Activated CD4-positive, alpha-beta T cell treated with anti-CD3 and anti-CD28 coated beads, Interleukin-2, amount 50 U/mL, for 24 hours (primary cell): ENCODE measurements at places on chromosomes 11 and 22.

DNA sequence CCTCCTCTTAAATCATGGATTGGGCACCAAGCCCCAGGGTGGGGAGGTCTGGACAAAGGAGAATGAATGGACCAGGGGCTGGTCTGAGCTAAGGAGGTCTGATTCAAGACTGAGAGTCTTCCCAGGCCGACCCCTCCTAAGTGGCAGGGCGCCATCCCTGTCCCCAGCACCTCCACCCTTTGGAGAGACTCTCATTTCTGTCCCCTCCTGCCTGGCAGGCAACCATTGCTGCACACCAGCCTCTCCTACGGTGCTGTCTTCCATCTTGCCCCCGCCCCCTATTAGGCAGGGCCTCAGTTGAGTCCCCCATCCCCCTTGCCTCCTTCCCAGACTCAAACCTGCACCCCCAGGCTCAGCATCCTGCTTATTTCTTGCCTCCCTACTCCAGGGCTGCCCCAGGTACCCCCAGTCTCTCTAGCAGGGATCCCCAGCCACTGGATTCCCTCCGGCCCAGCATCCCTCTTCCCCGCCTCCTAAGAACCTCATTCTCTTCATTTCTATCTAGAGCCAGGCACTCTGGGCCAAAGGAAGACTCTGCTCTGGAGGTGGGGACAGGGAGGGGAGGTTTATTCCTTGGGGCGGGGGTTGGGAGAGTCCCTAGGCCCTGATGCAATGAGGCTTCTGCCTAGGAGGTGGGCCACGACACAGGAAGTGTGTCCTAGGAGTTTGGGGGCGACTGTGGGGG is 1.7 kb upstream of the RCOR2 start:
- no peak for DNase-seq

DNA sequence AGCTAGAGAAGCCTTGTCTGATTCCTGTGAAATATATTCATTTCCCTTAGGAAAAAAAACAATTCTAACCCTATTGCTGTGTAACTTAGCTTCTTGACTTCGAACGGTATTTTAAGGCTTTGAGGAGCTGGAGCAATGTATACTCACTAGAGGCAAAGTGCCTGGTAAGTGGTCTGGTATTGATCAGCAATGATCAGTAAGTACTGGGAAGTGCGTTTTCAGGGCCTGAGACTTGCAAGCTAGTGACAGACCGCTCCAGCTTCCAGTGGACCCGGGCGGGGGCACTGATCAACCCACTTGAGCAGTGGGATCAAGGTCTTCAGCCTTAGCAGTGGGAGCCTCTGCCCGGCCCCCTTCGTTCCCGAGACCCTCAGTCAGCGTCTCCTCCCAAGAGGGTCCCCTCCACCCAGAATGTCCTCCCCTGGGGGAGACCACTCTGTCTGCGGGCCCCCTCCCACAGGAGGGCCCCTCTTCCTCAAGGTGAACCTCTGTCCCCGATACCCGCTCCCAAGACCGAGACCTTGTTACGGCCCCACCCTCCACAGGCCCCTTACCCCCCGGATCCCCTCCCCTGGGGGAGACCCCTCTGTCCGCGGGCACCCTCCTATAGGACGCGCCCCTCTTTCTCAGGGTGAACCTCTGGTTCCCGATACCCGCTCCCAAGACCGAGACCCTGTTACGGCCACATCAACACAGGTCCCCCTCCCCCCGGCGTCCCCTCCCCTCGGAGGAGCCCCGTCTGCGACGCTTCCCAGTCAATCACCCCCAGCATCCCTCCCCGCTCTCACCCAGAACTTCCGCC is 452 bp upstream of the ATXN10 start:
- DNase-seq = no peak

GRCh38 chr11:114088836-114089235 is 29.3 kb downstream of the ZBTB16 start:
- DNase-seq = no peak

DNA sequence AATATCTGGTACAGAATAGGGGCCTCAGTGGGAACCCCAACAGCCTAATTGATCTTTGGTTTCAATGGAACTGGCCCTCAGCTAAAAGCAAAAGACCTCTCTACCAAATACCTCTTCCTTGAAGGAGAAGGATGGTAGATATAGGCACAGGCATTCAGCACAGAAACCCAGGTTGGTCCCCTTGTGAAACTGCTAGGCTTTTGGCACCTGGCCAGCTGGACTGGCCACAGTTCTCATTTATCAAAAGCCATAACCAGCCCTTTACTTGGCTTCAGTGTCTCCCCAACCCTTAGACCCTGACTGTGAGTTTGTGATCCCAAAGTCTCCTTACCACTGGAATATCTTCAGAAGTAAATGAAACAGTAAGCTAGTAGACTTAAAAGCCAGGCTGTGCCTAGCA is 152.9 kb downstream of the TENM4 start:
- no peak for DNase-seq

- no peak for DNase-seq
These were observed 72.8 kb downstream of the SCUBE1 start for GRCh38 chr22:43270314-43270908.

GRCh38 chr11:77003963-77004362 is 30.2 kb upstream of the B3GNT6 start:
- DNase-seq = no peak

- DNase-seq = no peak
These were observed 1.0 kb downstream of the CTSD start for GRCh38 chr11:1762537-1763302.

DNA sequence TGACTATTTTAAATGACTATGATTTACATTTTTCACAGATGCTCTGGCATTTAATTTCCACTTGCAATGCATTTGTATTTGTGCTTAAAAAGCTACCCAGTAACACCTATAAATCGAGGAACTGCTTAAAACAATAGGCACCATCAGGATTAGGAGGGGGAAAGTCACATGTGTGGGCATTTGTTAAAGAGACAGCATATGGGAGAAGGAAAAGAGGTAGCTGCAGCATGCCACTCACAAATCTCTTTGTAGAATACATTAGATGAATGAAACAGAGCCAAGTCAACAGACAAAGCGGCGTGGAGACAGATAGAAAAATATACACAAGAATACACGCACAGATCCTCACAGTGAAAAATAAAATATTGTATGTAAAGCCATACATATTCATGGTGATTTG is 228.0 kb downstream of the CADM1 start:
- DNase-seq = no peak

GRCh38 chr22:44365832-44366231 is 53.1 kb upstream of the SHISAL1 start:
- no peak for DNase-seq

GRCh38 chr11:15640318-15640717 is 525.6 kb downstream of the INSC start:
- DNase-seq = no peak

DNA sequence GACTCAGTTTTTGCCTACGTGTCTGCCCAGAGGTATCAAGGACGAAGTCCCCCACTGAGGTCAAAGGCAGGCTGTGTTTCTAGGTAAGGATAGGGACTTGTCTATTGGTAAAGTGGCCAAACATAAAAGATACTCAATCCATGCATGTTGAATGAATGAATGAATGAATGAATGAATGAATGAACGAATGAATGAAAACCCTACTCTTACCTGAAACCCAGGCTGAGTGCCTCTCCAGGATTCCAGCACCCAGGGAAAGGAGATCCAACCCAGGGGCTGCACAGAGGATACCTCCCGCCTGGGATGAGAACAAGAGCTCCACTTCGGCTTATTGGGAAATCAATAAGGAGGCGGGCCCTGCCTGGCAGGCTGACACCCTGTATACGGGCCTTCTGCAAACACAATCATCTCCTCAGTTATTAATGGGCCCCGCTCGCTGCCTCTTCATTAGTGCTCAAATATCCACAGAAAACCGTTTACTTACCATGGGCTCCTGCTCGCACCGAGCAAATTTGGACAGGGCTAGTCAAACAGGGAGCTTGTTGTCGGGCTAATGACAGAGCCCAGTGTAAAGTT is 177.4 kb downstream of the BUD13 start:
- DNase-seq = no peak

DNA sequence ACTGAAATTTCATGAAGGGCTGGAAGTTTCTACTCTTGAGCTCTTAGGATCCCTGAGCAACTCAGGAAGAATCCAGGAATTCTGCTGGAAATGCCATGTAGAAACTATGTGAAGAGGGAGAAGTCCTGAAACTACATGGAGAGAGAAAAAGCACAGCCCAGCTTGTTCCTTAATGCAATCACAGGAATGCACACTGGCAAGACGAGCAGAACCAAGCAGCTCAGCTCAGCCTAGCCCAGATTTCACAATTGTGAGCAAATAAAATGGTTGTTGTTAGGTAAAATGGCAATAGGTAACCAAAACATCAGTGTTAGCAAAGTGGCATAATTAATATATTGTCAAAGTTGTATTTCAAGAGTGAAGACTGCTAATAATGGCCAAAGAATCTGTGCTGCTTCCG is 28.1 kb downstream of the ZNF214 start:
- no peak for DNase-seq

- DNase-seq = no peak
These were observed 627.3 kb upstream of the KIRREL3 start for GRCh38 chr11:127627629-127628457.
